ENCODE measurements at places on chromosomes 13 and 19. TPM values are rescaled to one million over a fixed set of nuclear protein-coding genes. Genes with fewer than 3 reads are reported as not detected.

- no peak for DNase-seq
Observed at GRCh38 chr19:2638417-2638940, 64.0 kb downstream of the GNG7 start.

- DNase-seq = no peak
Observed at GRCh38 chr13:36353001-36353400, 6.8 kb upstream of the SPART start.

DNA sequence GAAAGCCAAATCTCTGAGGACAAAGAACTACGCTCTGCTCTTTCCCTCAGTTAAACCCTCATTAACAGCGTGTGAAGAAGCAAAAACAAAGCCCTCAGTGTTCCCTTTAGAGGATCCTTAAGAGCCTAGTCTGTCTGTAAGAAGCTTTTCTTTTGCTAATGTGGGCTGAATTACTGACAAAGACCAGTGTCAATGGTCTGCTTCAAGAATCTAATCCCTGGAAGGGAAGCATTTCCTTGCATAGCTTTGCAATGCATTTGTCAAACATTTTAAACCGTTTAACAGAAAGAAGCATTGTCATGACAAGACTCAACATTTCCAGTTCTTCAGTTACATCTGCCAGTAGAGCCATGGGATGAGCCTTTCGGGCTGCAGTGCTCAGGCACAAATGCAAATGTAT is 64.9 kb downstream of the EDNRB start:
- DNase-seq = no peak

- no peak for DNase-seq
Observed at GRCh38 chr13:33438918-33439317, 153.4 kb upstream of the STARD13 start.

DNA sequence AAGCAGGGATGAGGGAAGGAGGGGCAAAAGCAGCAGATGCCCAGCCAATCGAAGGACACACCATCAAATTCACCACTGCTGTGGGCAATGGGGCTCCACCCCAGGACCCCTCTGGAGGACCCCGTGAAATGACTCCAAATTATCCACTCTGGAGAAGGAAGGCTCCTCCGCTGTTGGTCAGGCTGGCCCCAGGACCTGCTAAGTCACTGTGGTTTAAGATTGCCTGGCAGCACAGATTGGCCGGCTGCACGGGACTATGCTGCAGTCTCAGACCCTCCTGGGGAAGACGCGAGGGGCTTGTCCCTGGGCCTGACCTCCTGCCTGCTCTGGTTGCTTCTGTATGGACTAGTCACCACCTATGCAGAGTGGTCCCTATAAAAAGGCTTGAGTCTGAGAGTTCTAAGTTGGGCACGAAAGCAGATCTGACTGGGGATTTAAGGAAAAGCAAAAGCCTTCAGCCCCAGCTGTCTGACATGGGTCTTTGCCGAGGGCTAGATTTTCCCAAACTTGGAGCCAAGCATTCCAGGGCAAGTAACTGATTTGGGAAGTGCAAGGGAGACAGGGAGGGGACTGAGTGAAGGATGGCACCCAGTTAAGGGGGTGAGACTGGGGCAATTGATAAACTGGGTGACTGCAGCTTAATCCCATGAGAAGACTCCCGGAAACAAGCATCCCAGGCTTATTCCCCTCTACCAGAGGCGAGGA is 91.7 kb downstream of the TSHZ3 start:
- no peak for DNase-seq

DNA sequence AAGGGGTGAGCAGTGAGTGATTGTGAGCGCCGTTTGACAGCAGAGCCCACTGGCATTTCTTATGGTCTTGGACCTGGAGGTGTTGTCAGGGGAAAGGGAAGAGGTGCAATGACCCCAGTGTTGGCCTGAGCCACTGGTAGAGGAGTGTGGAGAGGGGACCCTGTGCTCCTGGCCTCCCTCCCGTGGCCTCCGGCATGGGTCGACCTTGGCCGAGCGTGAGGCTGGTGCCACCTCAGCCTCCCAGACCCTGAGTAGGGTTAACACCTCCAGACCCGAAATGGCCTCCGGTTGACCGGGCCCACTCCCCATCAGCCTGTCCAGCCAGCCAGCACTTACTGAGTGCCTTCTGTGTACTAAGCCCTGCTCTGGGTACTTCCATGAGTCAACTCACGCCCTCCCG is 6.5 kb downstream of the TRAPPC5 start:
- no peak for DNase-seq

DNA sequence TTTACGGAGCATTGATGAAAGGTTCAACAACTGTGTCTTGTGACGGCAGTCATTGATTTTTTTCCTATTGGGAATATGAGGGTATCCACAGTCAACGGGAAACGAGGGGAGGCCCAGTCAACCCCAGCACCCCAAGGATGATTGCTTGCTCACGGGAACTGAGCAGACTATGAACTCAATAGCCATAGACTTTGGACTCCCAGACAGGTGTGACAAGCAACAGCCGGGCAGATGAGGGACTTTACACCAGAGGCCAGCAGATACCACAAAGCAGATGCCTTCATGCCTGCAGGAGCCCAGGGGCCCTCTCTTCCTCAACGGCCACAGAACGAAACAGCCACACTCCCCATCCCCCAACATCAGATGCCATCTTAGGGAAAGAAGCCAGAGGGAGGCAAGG is 80.3 kb upstream of the FLT1 start:
- DNase-seq = no peak

DNA sequence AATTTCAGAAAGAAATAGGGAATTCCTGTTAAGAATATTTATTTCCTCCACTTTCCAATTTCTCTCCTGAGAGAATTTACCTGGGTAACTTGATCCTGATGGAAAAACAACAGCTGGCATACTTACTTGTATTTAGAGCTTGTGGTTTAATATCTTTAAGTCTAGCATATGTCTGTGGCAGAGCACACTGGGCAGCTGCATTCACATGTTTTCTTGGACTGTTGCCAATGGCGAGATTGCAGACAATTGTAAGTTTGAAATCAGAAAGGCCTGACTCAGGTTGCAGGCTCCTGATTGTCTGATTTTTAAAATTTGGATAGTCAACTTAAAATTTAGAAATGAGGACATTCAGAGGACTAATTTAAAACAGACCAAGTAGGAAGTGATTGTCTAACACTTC is 66.9 kb downstream of the NHLRC3 start:
- no peak for DNase-seq

- DNase-seq = no peak
Observed at GRCh38 chr13:110454227-110454859, 107.2 kb downstream of the RAB20 start.

The CEACAM8 gene
- 0.27 TPM for total RNA-seq

The LGALS4 gene
- 0.54 TPM for total RNA-seq

The CFAP97D2 gene
- not detected for total RNA-seq

The THSD8 gene
- total RNA-seq = not detected

The BRME1 gene
- total RNA-seq = 2.4 TPM

The ZNF607 gene
- 4.3 TPM for total RNA-seq

Measured in hematopoietic multipotent progenitor cell (in vitro differentiated cells).